ENCODE measurements at places on chromosomes 7 and 10. TPM values are rescaled to one million over a fixed set of nuclear protein-coding genes. Genes with fewer than 3 reads are reported as not detected.

AGR2 gene
- total RNA-seq = 164 TPM

SCART1 gene
- 3.9 TPM for total RNA-seq

AFAP1L2 gene
- total RNA-seq = 24.0 TPM

DKK1 gene
- 1.5 TPM for total RNA-seq

ZC3HAV1L gene
- 16.1 TPM for total RNA-seq

ADRA2A gene
- 7.8 TPM for total RNA-seq

PKD2L1 gene
- not detected for total RNA-seq

DNA sequence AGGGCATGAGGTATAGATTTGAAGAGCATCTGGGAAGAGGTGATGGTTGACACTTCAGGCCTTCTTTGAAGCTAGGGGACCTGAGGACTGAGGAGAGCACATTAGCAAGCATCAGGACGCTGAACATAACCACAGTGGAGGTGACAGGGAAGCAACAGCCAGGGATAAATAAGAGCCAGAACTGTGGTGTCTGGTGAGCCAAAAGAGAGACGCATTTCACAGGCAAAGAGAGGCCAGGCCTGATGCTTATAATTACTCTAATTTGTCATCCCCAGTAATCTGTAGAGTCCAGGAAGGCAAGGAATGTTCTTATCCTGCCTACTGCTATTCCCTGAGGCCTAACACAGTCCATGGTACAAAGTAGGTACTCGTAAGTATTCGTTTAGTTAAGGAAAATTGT, 10.4 kb upstream of the FAS start:
- DNase-seq = no peak

DNA sequence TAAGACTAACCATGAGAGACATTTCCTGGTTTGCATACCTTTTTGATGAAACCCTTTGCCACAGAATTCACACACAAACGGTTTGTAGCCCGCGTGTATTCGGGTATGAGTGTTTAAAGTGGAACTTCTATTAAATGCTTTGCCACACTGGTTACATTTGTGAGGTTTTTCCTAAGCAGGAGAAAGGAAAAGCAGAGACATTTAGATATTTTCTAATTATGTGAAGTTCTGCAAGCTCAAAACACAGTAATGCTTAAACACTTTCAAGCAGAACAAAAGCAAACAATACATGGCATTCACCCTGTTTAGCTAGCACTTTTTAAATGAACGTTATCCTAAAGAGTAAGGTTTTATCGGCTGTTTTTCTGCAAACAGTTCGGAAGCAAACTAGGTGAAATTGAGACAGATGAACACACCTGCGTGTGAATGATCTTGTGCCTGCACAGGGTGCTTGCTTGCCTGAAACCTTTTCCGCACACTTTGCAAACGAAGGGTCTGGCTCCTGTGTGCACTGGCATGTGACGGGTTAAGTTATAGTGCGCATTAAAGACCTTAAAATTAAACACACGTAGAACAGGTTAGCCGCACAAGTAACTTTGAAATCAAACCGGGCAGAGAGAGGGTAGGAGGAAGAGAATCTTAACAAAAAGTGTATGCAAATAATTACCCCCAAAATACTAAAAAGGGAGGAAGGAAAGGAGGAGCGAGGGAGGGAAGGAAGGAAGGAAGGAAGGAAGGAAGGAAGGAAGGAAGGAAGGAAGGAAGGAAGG, 1.6 kb downstream of the FEZF1 start:
- no peak for DNase-seq

GRCh38 chr7:44963364-44964290, 15.2 kb downstream of the MYO1G start:
- peak; percentile 9 for DNase-seq

GRCh38 chr7:80145780-80146422, 11.3 kb downstream of the GNAI1 start:
- DNase-seq = peak; percentile 68

GRCh38 chr10:6729861-6730344, 149.8 kb upstream of the PRKCQ start:
- no peak for DNase-seq

DNA sequence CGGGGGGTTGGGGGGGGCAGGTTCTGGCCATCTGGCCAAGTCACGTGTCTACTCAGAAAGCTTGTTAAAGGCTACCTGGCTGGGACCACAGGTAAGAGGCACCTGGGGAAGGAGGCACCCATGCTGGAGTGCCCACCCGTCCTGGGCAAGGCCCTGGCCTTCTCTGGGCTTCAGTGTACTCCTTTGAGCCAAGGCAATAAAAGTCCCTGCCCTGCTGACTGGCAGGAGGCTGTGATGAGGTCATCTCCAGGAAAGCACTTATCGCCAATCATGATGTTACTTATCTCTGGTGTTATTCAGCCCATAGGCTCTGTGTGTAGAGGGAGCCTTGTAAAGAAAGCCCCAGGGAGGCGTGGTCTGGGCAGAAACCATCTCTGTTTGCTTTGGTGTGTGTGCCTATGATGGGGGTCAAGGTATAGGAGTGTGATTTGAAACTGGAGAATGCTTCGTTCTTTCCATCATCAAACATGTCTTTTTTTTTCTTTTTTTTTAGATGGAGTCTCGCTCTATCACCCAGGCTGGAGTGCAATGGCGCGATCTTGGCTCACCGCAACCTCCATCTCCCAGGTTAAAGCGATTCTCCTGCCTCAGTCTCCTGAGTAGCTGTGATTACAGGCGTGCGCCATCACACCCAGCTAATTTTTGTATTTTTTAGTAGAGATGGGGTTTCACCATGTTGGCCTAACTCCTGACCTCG, 2.5 kb upstream of the CLDN4 start:
- no peak for DNase-seq

- DNase-seq = no peak
Measured at GRCh38 chr7:68444042-68444441, 1154.2 kb upstream of the AUTS2 start.

DNA sequence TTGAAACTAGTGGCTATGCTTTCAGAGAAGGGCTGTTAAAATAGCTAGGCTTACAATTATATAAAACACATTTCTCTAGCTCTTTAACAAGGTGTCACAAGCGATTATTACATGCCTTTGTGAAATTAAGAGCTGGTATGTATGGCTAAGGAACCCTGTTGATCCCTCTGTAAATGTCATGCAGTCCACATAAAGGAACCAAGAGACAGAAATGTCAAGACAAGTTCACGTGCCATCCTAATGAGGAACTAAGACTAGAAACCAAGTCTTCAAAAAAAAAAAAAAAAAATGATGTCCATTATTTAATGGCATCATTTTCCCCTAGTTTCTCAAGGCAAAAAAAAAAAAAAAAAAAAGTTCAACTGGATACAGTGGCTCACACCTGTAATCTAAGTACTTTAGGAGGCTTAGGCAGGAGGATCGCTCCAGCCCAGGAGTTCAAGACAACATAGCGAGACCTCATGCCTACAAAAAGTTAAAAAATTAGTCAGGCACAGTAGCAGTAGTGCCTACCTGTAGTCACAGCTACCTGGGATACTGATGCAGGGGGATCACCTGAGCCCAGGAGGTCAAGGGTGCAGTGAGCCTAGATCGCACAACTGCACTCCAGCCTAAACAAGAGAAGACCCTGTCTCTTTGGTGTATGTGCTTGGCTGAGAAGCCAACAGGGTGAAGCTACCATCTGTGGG, 63.4 kb downstream of the SRPK2 start:
- no peak for DNase-seq

GRCh38 chr7:90944021-90944420, 320.2 kb upstream of the FZD1 start:
- no peak for DNase-seq

DNA sequence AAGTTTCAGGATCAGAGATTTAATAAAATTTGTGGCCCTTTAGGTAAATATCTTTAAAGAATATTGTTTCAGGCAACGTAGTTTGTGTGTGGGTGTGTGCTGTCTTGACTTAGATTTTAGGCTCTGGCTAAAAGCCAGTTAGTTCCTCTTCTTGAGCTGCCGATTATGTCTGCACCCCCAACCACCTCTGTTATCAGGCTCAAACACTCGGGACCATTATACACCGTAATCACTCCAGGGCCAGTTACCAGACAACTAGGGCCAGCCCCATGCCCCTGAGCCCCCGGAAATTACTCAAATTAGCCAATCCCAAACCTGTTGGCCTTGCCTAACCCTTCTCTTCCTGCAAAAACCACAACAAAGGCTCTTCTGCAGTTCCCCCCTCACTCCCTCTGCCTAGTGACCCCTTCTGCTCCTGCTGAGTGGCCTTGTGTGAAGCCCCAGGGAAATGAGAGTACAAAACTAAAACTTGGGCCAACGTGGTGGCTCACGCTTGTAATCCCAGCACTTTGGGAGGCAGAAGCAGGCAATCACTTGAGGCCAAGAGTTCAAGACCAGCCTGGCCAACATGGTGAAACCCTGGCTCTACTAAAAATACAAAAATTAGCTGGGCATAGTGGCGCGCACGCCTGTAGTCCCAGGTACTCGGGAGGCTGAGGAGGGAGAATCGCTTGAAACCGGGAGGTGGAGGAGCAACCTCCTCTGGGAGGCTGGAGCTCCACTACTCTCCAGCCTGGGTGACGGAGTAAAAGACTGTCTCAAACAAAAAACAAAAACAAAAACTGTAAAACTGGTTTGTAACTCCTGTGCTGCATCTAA, 9.2 kb upstream of the HNRNPF start:
- DNase-seq = no peak

GRCh38 chr7:151275813-151276577, 27.5 kb upstream of the SMARCD3 start:
- DNase-seq = no peak

DNA sequence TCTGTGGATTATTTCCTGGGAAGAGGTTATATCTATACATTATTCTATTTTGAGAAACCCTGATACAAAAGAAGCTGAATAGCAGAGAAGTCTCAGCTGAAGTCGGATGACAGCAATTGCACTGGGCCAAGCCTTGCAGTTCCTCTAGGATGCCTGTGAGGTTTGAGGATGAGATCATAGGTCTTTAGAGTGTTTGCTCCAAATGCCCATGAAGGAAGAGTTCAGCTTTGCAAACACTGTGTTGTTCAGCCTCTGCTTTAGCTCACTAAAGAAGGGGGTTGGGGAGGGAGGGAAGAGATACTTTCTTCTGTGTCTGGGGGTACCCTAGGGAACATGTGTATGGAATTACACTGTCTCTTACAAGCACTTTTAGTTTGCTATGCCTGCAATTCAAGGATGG, 282.5 kb upstream of the NRP1 start:
- DNase-seq = no peak

DNA sequence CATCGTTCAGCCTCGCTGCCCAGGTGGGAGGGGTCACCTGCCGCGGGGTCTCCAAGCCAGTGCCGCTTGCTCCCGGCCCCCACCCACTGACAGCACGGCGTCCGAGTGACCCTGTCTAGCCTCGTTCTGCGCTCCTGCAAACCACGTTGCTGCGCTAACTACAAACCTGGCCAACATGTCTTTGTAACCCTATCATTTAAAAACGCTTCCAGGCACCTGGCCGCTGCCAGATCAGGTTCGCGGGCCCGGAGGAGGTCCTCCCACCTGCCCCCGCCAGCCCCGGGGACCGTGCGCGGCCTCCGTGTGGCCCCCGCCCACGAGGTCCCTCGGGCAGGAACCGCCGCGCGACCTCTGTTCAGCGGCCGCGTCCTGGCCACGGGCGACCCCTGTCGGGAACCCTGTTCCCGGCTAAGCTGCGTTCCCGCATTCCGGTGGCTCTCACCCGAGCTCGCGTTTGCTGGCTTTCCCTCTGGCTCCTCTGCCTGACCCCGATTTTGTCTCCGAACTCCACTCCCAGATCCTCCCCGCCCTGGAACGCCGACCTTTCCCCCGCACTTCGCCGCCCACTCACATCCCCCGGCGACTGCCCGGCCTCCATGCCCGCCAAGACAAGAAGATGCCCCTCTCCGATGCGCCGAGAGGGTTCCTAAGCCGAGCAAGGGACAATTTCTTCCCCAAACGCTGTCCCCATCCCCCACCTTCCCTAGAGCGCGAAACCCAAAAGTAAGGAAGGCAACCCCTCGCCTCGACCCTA, 2.4 kb downstream of the SFMBT2 start:
- peak; percentile 74 for DNase-seq

GRCh38 chr7:123011766-123012369, 16.4 kb upstream of the TAS2R16 start:
- no peak for DNase-seq

DNA sequence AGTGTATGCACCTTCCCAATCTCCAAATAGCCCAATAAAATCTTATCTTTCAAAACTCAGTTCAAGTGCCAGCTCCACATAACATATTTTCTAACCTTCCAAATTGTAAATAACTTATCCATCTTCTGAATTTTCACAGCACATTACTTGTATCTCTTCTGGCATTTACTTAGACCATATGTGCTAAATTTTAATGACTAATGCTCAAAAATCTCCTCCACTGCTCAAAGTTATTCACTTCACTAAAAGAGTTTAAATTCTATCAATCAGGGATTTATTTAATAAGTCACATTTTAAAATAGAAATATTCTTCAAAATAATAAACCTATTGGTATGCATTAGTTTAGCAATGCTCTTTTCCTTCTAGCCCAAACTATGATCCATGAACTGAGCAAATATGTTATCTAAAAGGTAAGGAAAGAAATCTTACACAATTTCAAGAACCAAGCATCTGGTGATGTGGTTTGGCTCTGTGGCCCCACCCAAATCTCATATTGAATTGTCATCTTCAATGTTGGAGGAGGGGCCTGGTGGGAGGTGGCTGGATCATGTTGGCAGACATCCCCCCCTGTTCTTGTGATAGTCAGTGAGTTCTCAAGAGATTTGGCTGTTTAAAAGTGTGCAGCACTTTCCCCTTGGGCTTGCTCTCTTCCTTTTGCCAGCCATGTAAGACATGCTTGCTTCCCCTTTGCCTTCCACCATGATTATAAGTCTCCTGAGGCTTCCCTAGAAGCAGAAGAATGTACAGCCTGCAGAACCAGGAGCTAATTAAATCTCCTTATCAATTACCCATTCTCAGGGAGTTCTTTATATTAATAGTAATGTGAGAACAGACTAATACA, 28.1 kb upstream of the GPR22 start:
- no peak for DNase-seq

GRCh38 chr7:135207406-135208101, 3.8 kb downstream of the WDR91 start:
- DNase-seq = peak; percentile 40

DNA sequence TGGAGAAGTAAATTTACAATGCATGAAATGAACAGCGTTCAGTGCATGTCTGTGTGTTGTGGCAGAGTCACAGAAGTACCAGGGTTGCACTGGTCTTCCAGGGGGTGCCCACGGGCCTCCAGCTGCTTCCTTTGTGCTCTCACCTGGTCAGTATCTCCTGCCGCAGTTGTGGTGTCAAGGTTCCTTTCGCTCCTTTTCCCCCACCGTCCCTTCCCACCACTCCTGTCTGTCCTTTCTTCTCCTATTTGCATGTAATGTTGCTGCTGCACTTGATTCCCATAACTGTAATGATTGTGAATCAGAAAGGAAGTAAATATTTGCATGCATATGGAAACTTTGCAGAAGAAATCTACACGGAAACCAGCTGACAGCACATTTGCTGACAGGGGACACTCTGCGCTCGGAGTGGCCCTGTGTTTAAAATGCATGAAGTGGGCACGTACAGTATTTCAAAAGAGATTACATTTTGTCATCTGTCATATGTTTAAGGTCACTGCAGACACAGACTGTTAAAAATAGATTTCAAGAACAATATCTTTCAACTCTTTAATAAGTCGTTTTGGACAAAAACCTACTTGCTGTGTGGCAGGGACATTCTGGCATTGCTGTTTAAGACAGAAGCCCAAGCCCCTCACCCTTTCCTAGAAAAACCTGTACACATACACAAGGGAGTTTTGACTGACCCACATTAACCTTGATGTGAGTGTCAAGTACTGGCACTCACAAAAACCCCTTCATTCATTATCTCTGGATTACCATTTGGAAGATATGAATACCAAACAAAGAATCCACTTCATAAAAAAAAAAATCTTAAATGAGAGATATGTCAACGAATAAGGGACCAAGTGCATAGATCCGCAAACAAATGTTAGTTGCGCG, 336.7 kb upstream of the KLF6 start:
- DNase-seq = no peak

Data from kidney (tissue), 22 donors.